Activated T-helper 1 cell treated with anti-CD3 and anti-CD28 coated beads, Interleukin-2, amount 50 U/mL, for 16 hours (primary cell): ENCODE measurements at places on chromosomes 4 and X.

DNA sequence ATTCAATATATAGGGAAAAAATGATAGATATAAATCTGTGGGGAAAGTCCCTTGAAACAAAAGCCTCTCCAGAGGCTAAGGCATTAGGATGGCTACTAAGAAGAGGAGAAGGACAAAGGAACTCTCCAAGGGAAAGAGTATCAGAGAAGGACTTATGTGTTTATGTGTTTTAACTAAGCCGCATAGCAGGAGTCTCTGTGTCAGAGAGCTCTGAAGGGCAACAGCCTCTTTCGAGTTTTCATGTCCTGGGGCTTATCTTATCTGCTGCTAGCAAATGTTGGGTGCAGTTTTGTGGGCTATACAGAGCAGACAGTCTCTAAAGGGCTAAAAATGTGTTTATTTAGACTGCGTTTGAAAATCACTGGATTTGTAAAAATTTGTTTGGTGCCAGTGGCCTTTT, 1145.6 kb upstream of the DIAPH2 start:
- no peak for DNase-seq

DNA sequence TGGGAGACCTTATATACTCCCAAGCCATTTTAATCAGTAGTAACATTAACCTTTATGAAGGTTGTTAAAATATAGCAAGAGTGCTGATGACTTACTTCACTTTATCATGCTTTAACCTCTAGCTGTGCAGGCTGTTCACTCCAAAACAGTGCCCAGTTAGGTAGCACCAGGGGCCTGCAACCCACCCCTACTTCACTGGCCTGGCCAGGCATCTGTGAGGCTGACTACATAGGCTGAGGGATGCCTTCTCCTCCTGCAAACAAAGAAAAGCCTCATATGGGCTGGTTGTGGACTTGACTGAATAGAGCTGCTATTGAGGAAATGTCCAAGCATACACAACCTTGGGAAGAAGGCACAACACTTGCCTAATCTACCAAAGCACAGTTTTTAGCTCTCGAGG, 172.8 kb downstream of the SHROOM3 start:
- no peak for DNase-seq

DNA sequence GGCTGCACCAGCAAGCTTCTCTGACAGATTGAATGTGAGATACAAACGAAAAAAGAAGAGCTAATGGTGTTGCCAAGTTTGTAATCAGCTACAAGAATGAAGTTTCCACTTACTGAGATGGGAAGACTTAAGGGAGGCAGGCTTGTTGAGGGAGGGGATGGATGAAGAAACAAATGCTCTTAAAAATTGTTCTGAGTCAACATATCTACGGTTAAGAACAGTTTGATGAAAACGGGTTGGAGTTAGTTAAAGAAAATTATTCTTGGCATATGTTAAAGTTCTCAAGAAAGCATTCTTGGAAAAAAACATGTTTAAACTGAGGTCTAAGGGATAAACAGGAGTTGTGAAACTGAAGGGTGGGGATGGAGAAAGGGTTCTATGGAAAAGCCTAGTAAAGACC, 816.3 kb upstream of the HS3ST1 start:
- no peak for DNase-seq

DNA sequence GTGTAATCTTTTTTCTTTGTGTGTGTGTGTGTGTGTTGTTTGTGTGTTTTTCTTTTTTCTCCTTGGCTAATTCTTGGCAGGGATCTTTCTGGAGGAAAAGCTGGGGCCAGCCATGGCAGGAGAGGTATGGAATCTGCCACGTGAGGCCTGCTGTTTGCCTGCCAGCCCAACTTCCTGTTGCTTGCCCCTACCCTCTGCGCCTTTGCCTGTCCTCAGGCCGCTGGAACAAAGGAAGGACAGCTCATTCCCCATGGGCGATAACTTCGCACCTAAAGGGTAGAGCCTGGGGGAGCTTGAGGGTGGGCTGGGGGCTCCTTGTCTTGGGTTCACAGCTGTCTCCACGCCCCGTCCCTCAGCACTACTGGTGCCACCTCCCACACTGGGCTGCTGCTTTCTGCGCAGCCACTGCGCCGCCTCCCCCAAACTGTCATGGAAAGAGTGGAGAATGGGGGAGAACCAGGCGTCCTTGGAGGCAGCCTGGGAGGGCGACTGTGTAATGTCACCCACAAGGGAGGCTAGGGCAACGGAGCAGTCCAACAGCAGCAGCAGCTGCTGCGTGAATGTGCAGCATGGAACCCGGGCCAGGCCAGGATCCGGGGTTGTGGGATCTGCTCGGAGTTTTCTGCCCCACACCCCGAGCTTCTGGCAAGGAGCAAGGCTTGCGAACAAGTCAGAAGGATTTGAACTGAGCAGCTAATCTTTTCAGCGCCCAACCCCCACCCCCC, 12.3 kb upstream of the YIPF7 start:
- no peak for DNase-seq

GRCh38 chrX:42952621-42953020, 174.7 kb upstream of the PPP1R2C start:
- no peak for DNase-seq

- DNase-seq = no peak
These were observed 100.7 kb upstream of the PTPN13 start for GRCh38 chr4:86493460-86493859.

- no peak for DNase-seq
These were observed 1.0 kb downstream of the AADAT start for GRCh38 chr4:170088716-170089115.

DNA sequence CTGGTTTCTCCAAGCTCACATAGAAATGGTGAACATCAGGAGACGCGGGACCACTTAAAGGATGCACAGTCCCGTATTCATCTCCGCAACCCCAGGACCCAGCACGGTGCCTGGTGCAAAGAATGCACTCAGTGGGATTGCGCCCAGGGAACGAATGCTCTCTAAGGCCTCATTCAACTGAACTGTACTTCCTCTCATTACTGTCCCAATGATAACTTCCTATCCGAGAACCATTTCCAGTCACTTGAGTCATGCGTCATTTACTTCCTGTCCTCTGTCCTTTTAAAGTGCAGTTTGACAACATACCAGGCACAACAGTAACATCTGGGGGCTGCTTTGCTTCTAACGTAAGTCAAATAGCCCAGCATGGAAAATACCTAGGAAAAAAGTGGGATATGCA, 75.7 kb downstream of the RBM47 start:
- DNase-seq = no peak

GRCh38 chr4:168685136-168685809, 188.4 kb downstream of the PALLD start:
- no peak for DNase-seq

DNA sequence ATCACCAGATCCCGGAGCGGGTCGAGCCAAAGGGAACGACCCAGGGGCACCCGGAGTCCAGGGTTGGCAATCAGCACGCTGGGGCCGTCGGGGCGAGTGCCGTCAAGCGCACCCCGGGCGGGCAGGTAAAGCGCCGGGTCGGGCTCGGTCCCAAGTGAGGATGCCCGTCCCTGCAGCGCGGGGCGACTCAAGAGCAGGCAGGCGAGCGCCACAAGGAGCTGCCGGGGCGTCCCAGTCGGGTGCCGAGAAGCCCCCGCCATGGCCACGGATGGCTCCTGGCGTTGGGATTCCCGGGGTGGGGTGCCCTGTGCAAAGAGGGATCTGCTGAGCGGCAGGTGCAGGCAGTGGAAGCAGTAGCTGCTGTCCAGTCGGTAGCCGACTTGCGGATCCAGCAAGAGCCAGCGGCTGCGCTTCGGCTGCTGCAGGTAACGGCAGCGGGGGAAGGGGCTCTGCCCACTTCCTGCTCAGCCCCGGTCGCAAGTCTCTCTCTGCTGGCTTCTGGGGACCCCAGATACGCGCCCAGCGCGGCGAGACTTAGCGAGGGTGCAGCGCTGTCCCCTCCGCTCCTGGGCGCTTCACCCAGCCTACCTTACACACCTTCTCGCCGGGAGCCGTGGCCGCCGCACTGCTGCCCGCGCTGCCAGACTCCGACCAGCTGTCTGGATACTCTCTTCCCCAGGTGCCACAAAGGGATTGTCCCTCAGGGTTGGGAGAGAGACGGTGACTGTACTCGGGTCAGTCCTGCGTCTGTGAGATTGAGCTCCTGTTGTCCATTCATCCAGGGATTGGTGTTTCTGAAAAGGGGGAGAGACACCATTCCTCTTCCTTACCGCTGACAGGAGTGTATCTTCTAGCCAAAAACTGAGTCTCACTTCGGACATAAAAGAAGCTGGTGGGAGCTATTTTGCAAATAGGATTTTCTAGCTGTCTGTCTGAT, at the start of gene FREM3:
Gene FREM3, minus strand, starts transcription at position 260 of the 937 bp plus-strand sequence. Its CDS starts 0 bp downstream, at position 260.
- no peak for DNase-seq

- no peak for DNase-seq
These were observed 111.2 kb downstream of the SORCS2 start for GRCh38 chr4:7303561-7303960.
